HS-27A (cell line): ENCODE measurements at places on chromosomes 11 and 22.

- no peak for DNase-seq
These were observed 7.5 kb upstream of the FOLR2 start for GRCh38 chr11:72209101-72209500.

DNA sequence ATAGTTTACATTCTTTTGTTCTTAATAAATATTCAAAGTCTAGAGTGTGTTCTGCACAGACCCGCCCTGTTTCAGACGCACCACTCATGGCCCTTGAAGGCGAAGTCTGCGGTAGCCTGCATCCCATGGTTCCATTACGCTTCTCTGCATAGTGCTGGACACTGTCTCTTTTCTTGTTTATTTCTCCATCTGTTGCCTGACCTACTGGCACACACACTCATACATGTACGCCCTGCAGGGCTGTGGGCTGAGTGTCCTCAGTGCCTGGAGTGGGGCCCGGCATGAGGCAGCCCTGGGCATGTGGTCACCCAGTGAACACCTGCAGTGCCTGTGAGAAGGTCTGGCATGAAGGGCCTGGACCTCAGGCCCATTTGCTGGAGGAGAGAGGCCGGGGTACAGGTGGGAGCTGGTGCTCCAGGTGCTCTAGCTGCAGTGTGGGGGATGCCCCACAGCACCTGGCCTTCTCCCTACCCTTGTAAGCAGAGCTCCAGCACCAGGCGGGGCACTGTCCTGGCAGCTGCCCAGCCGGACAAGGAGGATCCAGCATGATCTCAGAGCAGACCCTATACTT, 404.1 kb downstream of the TBC1D22A start:
- DNase-seq, result no peak

DNA sequence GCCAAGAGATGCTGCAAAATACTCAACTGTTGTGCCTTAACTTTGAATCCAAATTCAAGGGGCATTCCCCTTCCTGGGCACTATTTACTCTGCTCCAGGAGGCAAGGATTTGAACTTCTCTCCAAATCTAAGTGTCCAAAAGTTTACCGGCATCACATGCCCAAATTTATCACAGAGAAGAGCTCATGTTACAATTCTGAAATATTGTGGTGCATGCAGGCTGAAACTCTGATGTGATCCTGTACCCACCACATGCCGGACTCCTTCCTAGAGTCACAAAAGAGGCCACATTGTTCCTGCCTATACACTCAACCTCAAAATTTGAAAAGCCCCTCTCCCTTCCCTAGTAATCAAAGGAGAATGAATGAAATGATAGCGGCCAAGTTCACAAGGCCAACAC, 1.3 kb downstream of the TRAF6 start:
- DNase-seq, result no peak

- no peak for DNase-seq
These were observed 6.4 kb upstream of the TSSC4 start for GRCh38 chr11:2393941-2394817.

GRCh38 chr11:134905928-134906327, 493.9 kb upstream of the B3GAT1 start:
- no peak for DNase-seq
